Thyroid gland (tissue), 4 donors: ENCODE measurements at places on chromosomes 7 and 10. TPM values are rescaled to one million over a fixed set of nuclear protein-coding genes. Genes with fewer than 3 reads are reported as not detected.

GRCh38 chr7:111690364-111691111 is 128.2 kb upstream of the IMMP2L start:
- H3K4me3 ChIP-seq: no peak overlapping the region
- no peaks in the 10 kb centered on the region for H3K4me1 ChIP-seq
- H3K36me3 ChIP-seq: no peaks in the 10 kb centered on the region
- DNase-seq: no peak

GRCh38 chr7:50539725-50540124 is 25.5 kb downstream of the DDC start:
- no peaks in the 10 kb centered on the region for H3K27me3 ChIP-seq
- no peak for DNase-seq
- no peaks in the 10 kb centered on the region for H3K4me1 ChIP-seq
- H3K4me3 ChIP-seq: no peak overlapping the region
- no peak overlapping the region for H3K27ac ChIP-seq

GRCh38 chr7:33986951-33987947 is 81.9 kb downstream of the BMPER start:
- H3K27me3 ChIP-seq: no peaks in the 10 kb centered on the region
- DNase-seq: no peak
- no peak overlapping the region for H3K4me3 ChIP-seq
- no peaks in the 10 kb centered on the region for H3K4me1 ChIP-seq
- H3K36me3 ChIP-seq: no peaks in the 10 kb centered on the region

GRCh38 chr10:51510231-51510630 is 189.2 kb downstream of the CSTF2T start:
- no peaks in the 10 kb centered on the region for H3K27me3 ChIP-seq
- no peaks in the 10 kb centered on the region for H3K36me3 ChIP-seq
- no peak overlapping the region for H3K27ac ChIP-seq

DNA sequence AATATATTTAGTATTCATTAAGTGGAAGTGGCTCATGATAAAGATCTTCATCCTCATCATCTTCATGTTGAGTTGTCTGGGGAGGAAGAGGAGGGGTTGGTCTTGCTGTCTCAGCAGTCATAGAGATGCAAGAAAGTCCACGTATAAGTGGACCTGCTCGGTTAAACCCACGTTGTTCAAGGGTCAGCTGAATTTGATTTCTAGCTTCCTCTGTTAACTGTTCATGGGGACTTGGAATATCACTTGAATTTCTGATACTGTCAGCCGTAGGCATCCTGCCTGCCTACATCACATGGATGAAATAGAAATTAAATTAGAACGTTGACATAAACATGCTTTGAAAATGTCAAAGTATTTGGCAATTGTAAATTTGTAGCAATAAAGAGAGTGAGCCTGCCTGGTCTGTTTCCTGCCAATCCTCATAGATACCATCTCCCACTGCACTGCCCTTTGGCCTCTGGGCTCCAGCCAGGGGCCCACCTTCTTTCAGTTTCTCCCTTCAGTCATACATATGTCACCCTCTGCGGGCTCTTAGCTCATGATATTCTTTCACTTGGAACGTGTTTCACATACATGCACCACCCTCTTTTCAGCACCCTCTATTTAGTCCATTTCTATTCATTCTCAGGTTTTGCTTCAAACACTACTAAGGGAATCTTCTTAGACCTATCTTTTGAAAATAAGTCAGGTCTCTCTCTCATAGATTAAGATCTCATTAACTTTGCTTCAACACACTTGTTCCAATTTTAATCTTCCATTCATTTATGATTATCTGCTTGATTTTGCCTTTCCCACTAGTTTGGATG is 376.3 kb downstream of the IPMK start:
- H3K4me1 ChIP-seq: no peaks in the 10 kb centered on the region
- H3K27ac ChIP-seq: no peak overlapping the region
- H3K27me3 ChIP-seq: no peaks in the 10 kb centered on the region
- no peaks in the 10 kb centered on the region for H3K36me3 ChIP-seq
- no peak for DNase-seq

DNA sequence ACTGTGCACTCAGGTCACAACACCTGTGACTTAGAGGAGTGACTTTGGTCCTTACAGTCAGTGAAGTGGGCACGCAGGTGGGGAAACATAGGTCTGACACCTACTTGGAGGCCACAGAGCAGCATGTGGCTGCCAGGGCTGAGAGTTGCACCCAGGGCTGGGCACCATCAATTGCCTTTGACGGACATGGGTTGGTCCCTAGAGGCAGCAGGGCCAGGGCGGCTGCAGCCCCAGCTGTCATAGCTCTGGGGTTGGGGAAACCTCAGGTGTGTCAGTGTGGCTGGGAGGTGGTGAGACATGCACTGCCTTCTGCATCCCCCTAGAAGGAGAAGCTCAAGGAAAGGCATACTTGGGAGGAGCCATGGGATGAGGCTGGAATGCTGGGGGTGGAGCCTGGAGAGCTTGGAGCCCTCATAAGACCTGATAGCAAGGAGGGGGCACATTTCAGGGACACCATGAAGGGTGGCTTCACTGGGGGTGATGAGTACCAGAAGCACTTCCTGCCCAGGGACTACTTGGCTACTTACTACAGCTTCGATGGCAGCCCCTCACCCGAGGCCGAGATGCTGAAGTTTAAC is at the start of gene INMT:
Gene INMT (plus strand): TSS at position 440 of the 578 bp plus-strand sequence. CDS start 16 bp downstream, at position 456.
- H3K4me1 ChIP-seq: peaks cover 16% of the 10 kb centered on the region
- peak within 1 kb of the TSS; percentile 44 for H3K27ac ChIP-seq
- H3K27me3 ChIP-seq: no peaks in the 10 kb centered on the region
- H3K36me3 ChIP-seq: no peaks in the 10 kb centered on the region
- H3K4me3 ChIP-seq: peak within 1 kb of the TSS; percentile 9

DNA sequence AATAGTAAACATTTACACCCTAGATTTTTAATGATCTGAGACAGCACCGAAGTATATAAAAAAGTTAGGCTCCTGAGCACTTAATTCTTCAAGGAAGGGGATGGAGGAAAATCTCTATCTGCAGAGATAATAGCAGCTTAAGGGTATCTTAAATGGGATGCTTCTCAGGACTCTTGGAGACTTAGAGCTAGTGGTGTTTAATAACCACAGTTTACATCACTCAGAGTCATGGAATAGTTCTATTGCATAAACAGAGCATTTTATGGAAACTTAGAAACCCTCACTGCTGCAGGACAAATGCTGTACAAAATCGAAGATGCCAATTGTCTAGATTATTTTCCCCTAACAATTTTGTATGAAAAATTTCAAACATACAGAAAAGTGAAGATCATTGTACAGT is 398.9 kb upstream of the GALNT17 start:
- H3K4me1 ChIP-seq: peaks cover 4% of the 10 kb centered on the region
- H3K27ac ChIP-seq: no peak overlapping the region
- DNase-seq: no peak
- no peaks in the 10 kb centered on the region for H3K27me3 ChIP-seq
- no peaks in the 10 kb centered on the region for H3K36me3 ChIP-seq

DNA sequence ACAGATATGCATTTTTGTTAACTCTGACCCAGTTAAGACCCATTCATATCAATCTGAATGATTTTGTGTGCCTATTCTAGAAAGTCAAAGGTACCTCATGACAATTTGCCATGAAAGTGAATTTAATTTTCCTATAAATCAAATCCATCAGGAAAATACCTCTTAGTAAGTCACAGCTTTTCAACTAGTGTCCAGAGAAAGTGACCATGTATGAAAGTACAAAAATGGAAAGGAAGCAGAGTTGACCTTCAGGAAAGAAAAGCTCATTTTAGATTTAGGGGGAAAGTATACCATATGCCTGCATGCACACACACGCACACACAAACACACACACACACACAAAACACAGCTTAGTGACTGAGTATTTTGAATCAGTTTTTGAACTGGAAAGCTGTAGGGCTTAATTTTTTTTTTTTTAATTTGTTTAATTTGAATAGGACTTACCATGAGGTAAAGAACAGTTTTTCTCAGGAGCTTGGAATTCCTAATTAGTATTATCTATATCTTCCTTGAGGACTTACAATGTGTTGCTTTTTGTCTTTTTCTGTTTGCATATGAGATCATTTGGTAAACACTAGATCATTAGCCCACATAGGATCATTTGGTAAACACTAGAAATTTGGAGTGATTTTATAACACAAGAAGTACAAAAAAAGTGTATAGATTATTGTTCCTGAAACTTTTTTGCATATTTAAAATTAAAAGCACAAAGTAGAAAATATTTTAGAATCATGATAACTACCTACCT is 61.6 kb downstream of the ZNF277 start:
- H3K4me1 ChIP-seq: no peaks in the 10 kb centered on the region
- no peak overlapping the region for H3K27ac ChIP-seq
- no peaks in the 10 kb centered on the region for H3K27me3 ChIP-seq
- no peak for DNase-seq

DNA sequence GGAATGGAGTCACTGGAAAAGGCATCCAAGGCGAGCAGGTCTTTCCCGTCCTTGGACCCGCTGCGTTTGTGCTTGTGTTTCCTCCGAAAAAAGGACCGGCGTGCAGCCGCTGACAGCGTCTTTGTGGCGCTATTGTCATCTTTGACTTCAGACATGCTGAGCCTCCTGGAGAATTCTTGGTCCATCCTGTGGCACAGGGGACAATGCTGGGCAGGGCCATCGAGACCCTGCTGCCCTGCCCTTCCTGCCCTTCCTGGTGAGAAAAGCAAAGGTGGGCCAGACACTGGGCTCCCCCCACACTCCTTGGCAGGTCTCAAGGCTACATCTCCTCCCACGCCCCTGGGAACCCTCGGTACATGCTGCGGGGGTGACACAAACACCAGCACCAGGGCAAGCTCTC is 120.9 kb downstream of the DLG5 start:
- no peak overlapping the region for H3K27ac ChIP-seq
- peaks cover 82% of the 10 kb centered on the region for H3K36me3 ChIP-seq
- H3K4me1 ChIP-seq: no peaks in the 10 kb centered on the region
- H3K27me3 ChIP-seq: no peaks in the 10 kb centered on the region
- DNase-seq: no peak

DNA sequence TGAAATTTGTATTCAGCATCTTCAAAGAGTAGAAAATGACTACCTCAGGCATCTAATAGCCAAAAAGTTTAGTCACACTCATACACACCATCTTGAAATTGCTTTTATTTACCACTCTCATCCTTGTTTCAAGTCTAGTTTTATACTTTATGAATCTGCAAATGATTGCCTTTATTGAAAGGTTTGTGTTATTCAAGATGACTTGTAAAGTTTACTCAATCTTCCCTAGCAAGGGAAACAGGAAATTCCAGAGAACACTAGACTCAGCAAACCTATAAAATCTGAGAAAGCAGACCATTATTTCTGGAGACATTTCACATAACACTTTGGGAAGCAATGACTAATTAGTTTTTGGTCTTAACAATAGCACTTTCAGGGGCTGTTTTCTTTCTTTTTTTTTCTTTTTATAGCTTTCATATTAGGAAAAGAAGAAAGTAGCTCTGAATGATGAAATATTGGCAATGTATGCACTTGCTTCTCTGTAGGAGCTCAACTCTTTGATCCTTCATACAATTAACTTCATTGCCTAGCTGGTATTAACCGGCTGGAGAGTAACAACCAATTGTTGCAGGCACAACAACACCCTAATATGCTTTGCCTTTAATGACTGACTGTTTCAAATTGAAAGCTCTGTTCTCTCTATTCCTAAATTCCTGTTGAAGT is 68.9 kb upstream of the HDAC9 start:
- no peaks in the 10 kb centered on the region for H3K27me3 ChIP-seq
- no peaks in the 10 kb centered on the region for H3K36me3 ChIP-seq
- H3K4me3 ChIP-seq: no peak overlapping the region
- no peak for DNase-seq
- peaks cover 10% of the 10 kb centered on the region for H3K4me1 ChIP-seq
- H3K27ac ChIP-seq: no peak overlapping the region

GRCh38 chr7:112481121-112481736 is 438 bp downstream of the LSMEM1 start:
- H3K27me3 ChIP-seq: no peaks in the 10 kb centered on the region
- H3K4me1 ChIP-seq: no peaks in the 10 kb centered on the region

DNA sequence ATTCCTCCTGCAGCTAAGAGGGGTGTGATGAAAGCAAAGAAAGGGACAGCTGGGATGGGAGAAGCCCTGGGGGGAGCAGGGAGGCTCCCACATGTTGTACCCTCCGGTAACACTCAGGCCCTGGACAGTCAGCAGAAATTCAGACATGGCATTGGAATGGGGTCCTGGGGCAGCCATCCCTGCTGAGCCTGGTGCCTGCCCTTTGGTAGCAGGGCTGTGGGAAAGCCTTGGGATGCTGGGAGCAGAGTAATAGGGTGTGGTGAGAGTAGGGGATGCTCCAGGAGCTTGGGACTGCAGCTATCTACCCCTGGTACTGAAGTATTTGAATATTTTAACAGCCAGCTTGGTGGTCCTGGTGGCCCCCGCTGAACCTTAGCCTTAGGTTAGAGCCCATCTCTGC is 56.8 kb downstream of the FAM241B start:
- no peaks in the 10 kb centered on the region for H3K36me3 ChIP-seq
- no peak overlapping the region for H3K4me3 ChIP-seq
- H3K27ac ChIP-seq: no peak overlapping the region

GRCh38 chr10:7403620-7404019 is 7.2 kb downstream of the SFMBT2 start:
- no peak overlapping the region for H3K27ac ChIP-seq
- H3K4me3 ChIP-seq: no peak overlapping the region
- no peaks in the 10 kb centered on the region for H3K4me1 ChIP-seq
- no peaks in the 10 kb centered on the region for H3K27me3 ChIP-seq

DNA sequence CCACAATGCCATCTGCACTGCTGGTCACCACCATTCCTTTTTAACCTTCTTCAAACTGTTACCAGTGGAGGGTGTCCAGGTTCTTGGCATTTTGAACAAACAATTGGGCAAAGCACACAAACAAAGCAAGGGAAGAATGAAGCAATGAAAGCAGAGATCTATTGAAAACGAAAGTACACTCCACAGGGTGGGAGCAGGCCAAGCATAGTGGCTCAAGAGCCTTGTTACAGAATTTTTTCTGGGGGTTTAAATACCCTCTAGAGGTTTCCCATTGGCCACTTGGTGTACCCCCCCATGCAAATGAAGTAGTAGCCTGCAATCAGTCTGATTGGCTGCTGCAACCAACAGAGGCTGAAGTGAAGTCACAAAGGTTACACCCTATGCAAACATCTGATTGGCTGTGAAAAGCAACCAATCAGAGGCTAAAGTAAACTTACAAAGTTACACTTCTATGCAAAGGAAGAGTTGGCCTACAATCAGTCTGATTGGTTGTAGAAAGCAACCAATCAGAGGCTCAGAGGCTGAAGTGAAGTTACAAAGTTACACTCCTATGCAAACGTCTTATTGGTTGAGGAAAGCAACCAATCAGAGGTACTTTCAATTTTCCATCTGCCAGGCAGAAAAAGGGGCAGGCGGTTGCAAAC is 103.2 kb upstream of the WAC start:
- DNase-seq: no peak
- no peak overlapping the region for H3K4me3 ChIP-seq
- no peaks in the 10 kb centered on the region for H3K4me1 ChIP-seq
- no peaks in the 10 kb centered on the region for H3K27me3 ChIP-seq
- H3K27ac ChIP-seq: no peak overlapping the region

SRRT gene
- 109 TPM for total RNA-seq

HHEX gene
- total RNA-seq: 90.9 TPM

TBX20 gene
- total RNA-seq: not detected

CFAP70 gene
- total RNA-seq: 9.9 TPM

SPACDR gene
- total RNA-seq: not detected

TMEM184A gene
- total RNA-seq: 0.45 TPM
